ENCODE measurements at places on chromosomes 7 and 10.

- DNase-seq: peak; percentile 29
Measured at GRCh38 chr10:58477122-58477521, 35.5 kb upstream of the BICC1 start.

- DNase-seq: no peak
Measured at GRCh38 chr7:42522227-42522991, 285.4 kb upstream of the GLI3 start.

DNA sequence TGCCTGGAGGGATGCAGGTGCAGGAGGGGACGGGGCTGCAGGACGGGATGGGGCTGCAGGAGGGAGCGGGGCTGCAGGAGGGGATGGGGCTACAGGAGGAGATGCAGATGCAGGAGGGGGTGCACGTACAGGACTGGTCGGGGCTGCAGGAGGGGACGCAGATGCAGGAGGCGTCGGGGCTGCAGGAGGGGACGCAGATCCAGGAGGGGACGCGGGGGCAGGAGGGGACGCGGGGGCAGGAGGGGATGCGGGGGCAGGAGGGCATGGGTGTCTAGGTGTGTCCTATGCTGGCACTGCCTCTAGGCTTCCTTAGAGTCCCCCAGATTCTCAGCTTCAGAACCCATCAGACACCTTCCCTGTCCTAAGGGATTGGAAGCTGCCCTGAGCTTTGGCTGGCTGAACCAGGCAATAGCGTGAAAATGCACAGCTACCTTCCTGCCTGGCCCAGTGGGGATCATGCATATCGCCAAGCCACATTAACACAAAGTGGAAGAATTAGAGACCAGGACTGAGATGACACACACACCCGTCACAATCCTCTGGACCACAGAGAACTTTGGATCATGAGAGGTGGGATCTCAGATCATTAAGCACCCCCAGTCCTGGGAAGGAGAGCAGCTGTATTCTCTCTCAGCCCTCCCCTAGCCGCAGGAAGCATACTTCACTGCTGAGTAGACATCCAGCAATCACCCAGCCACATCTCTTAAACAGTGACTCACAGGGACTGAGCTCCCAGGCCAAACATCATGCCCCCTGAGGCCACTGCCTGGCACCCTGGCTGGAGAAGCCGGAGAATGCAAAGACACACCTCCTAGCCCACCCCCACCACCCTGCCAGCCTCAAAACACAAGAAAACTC lies 67.3 kb downstream of the VWA2 start:
- no peak for DNase-seq

- DNase-seq: no peak
Measured at GRCh38 chr7:156456503-156457115, 184.0 kb upstream of the RNF32 start.

- DNase-seq: peak; percentile 9
Measured at GRCh38 chr10:127386606-127387327, 162.3 kb upstream of the NPS start.

DNA sequence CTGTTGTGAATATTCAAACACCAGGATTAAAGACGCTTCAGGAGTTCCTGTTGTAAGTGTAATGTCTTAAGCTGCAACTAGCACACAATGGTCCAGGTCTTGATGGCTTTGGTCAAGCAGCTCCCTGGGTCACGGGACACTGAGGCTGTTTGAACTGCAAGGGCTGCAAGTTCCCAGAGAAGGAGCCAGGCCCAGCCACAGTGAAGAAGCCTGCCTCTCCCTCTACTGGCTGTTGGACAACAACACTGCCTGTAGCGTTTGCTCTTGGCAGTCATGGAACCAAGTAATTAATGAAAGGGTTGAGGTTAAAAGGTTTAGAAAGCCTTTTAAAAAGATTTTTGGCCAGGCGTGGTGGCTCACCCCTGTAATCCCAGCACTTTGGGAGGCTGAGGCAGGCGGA lies 31.9 kb upstream of the GUSB start:
- no peak for DNase-seq

GRCh38 chr10:63646491-63646890 lies 125.3 kb downstream of the REEP3 start:
- no peak for DNase-seq

- DNase-seq: no peak
Measured at GRCh38 chr7:101161692-101162471, 3.5 kb downstream of the VGF start.

GRCh38 chr10:113261161-113261560 lies 291.7 kb upstream of the HABP2 start:
- DNase-seq: no peak

DNA sequence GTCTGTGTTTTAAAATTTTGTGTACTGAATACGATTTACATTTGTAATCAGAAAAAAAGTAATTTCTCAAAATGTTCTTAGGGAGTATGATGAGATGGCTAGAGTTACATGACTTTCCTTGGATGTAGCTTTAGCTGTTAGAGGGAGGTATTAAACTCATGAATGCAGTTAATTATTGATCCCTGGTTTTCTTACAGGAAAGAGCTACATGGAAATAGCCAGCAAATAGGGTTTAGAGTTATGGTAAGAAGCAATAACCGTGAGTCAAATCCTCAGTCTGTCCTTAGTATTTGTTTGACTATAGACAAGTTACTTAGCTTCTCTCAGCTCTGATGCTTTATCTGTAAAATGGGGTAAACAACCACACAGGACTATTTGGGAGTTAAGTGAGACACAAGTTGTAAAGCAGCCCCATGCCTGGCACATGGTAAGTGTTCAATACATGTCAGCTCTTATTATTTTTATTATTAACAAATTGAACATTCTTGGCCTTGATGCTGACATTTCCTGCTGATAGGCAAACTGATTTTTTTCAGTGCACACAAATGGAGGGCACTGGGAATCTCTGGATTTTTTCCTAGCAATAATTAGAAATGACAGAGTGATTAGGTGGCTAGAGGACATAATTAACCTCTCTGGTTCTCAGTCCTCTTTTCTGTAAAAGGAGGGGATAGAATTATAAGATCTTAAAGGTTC lies 204.5 kb upstream of the PHYHIPL start:
- no peak for DNase-seq

DNA sequence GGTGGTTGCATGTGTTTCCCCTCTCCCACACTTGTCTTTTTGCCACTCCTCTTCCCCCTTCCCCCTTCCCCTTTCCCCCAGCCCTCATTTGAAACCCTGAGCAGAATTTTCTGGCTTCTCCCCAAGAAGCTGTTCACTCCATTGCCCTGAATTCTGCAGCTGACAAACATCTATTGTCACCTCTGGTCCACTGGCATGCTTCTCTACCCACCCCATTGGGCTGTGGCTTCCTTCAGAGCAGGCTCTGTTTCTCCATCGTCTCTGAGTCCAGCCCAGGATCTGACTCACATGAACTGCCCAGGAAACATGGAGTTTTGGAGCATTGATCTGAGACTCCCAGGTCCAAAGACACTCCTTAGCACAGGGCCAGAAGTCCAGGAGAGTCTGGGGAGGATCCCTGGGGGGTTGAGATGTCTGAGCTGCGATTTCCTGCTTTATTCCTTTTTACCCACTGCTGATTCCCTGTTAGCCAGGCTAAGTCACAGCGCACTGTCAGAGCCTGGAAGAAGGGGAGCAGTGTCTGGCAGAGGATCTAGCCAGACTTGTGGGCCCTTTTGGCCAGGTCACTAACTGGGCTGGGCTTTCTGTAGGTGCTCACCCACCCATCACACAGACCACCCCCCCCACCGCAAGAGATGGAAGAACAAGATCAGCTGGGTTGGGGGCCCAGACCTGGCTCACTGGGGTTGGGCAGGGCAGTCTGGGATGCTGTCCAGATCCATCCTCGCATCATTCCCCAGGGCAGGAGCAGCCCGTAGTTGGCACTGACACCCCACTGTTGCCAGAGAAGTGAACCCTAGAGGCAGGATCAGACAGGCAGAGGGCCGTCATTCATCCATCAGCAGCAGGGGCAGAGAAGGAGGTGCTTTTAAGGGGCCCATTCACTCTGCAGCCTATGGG lies 3.5 kb downstream of the CHAT start:
- DNase-seq: no peak

- DNase-seq: no peak
Measured at GRCh38 chr10:4809156-4809555, 16.9 kb upstream of the AKR1E2 start.

- no peak for DNase-seq
Measured at GRCh38 chr10:110498087-110498981, 627 bp downstream of the DUSP5 start.

DNA sequence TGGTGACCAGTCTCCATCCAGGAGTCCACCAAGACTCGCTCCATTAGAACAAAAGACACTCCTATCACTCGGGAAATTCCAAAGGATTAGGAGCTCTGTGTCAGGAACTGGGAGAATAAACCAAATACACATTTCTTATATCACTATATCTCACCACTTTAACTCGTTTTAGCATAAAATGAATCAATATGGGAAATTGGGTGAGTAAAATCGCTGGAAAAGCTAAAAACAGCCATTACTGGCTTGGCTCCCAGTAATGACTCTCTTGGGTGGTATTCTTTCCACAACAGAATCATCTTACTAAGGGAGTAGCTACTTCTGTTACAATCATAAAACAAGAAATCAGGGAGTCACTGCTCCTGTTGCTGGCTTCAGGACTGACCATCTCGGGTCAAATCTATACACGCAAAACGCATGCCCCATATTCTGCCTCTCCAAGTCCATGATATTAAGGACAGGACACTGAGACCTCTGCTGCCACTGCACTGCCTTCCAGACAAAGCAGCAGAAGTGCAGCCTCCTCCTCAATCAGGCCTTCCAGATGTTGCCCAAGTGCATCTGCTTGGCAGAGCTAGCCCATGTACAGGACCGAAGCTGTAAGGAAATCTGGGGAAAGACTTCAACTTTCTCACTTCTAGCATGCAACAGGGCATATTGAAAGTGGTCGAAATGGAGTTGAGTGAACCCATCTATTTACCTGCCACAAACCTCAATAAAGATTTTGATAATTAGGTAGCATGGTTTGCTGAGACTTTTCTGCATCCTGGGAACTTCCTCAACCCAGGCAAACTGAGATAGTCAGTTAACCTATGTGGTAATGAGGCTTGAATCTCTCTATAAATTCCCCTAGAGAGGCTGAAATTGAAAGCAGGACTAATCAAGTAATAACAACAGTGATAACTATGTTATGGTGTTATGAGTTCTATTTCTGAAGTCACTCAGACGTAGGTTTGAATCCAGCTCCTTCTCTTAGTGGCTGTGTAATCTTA lies 14.4 kb upstream of the PANK1 start:
- DNase-seq: no peak

DNA sequence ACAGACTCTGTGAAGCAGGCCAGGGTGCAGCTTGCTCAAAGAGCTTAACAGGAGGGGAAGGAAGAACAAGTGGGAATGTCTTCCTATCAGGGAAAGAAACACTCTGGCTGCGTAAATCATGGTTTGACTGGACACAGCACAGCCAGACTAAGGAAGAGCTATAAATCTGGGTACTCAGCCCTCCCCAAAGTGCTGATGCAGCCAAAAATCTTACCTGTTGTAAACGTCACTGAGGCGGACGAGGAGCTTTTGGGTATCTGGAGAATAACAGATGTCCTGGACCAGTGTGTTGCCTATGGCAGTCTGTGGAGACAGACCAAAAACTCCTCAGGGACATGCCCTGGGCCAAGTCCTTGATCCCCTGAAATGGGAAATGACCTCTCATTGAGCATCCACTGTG lies 43.1 kb upstream of the HNRNPH3 start:
- DNase-seq: no peak

DNA sequence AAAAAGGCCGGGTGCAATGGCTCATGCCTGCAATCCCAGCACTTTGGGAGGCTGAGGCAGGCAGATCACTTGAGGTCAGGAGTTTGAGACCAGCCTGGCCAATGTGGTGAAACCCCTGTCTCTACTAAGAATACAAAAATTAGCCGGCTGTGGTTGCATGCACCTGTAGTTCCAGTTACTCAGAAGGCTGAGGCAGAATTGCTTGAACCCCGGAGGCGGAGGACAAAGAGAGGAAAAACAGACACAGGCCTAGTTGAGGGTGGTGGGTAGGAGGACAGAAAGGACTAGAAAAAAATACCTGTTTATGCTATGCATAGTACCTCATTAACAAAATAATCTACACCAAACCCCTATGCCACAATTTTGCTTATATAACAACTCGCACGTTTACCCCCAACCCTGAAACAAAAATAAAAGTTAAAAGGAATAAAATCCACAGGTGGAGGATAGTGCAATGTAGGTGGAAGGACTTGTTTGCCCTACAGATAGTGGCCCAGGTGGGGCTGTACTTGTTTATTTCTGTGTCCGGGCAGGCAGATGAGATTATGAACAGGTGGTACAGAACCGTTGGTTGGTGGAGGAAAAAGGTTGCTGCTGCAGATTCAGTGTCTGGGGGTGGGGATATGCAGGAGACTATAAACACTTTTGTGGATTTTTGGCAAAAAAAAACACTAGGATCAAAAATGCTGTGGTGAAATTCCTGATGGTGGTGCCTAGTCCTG lies 5.1 kb downstream of the ZNF680 start:
- DNase-seq: no peak

- DNase-seq: no peak
Measured at GRCh38 chr10:13117841-13118783, 18.1 kb downstream of the OPTN start.

- DNase-seq: no peak
Measured at GRCh38 chr7:147571436-147572185, 1019.0 kb upstream of the C7orf33 start.

- DNase-seq: no peak
Measured at GRCh38 chr10:126252884-126253610, 135.2 kb downstream of the ADAM12 start.

- no peak for DNase-seq
Measured at GRCh38 chr10:100766693-100767421, 21.5 kb downstream of the PAX2 start.

GRCh38 chr7:116697761-116698160 lies 25.8 kb downstream of the MET start:
- no peak for DNase-seq

- DNase-seq: no peak
Measured at GRCh38 chr10:117253908-117254307, 13.0 kb downstream of the SLC18A2 start.

- DNase-seq: no peak
Measured at GRCh38 chr7:136698231-136698630, 170.2 kb upstream of the CHRM2 start.

GRCh38 chr10:89091496-89091895 lies 100.9 kb downstream of the FAS start:
- no peak for DNase-seq

DNA sequence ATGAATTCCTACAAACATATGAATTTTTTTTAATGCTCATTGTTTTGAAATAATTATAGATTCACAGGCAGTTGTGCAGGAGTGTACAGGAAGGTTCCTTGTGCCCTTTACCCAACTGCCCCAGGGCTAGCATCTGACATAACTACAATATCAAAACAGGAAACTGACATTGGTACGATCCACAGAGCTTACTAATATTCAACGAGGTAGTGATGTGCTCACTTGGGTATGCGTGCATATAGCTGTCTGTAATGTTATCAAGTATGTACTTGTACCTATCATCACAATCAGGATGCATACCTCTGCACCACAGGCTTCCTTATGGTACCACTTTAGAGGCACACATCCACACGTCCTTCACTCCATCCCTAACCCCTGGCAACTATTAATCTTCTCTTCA lies 68.3 kb downstream of the BMS1 start:
- no peak for DNase-seq

DNA sequence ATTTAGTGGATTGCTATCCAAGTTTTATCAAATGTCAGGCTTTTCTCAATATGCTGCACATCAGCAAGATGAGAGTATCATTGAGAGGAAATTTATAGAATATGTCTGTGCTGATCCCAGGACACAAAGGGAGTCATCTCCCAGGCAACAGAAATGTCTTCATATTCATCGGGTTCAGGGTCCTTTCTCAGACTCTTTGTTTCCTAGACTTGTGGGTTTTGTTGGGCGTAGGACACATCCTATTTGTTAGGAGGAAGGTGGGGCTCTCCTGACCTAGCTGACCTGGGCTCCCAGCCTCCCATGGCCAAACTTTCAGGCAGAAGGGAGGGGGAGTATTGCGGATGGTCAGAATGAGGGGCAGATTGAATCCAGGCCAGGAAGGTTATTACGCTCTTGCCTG lies 22.9 kb upstream of the NPS start:
- no peak for DNase-seq
